ENCODE measurements at places on chromosomes 3 and 15.
A peak's percentile ranks its signal among the peaks of the same experiment; 100 is the strongest.

DNA sequence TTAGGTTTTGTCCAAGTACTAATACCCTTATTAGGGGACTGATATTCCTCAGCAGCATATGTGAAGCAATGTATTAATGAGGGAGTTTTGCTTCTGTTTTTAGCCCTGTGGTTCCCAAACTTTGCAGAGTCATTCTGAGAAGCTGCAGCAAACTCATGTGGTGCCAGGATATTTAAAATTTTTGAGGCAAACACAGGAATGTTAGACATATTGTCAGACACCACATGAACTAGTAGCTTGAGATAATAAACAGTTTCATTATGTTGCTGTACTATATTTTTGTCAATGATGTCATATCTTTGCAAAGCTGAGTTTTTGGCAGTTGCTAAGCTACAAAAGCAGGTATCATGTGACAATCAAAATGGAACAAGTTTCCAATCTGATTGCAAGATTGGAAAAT, 36.6 kb downstream of the ATP6V1A start:
- DNase-seq: peak; percentile 7

- peak; percentile 66 for DNase-seq
These were observed 17.0 kb upstream of the ANO10 start for GRCh38 chr3:43638594-43639447.

DNA sequence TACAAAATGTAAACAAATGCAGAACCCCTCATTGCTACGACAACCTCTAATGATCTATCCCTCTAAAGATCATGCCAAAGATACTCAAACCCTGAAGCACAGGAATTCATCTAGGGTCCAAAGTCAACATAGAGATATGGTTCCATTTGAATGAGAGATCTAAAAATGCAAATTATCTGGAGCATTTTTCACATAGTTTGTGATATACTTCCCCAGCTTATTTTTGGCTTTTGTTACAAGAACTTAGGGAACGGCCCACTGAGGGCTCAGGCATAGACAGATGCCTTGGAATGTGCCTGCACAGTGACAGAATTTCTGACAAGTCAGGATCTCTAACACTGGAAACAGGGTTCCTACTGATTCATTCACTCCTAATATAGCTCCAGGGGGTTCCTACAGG, 258.9 kb upstream of the THBS1 start:
- DNase-seq: no peak

GRCh38 chr15:42734076-42734672, 2.8 kb downstream of the CDAN1 start:
- no peak for DNase-seq

DNA sequence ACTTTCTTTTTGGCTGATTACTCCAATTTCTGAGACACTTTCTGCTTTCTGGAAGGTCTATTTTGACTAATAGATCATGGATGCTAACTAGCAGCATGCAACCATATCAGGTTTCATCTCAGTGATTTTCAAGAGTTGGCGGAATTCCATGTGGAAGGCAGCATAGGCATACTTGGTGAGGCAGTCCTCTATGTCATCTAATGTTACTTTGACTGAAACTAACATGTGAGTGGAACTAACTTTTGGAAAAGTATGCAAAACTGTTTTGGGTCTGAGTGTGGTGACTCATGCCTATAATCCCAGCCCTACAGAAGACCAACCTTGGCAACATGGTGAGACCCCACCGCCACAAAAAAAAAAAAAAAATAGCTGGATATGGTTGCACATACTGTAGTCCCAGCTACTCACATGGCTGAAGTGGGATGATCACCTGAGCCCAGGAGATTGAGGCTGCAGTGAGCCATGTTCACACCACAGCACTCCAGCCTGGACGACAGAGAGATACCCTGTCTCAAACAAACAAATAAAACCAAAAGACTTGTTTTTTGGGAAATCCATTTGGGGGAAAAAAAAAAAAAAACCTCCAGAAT, 1033.7 kb downstream of the ROBO1 start:
- DNase-seq: peak; percentile 24

DNA sequence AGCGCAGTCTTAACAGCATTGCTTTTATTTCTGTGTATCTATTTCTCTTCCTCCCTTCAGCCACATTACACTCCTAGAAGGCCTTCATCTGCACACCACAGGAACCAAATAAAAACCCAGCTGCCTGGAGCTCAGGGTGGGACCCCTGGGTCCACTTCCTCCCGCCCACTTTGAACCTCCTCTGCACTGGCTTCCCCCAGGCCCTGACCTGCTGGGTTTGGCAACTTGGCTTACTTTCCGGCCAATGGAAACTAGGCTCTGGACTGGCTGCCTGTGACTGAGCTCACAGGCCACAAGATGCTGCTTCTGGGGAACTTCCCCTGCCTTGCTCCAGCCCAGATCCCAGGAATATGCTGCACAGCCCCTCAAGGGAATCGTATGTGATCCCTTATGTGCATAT, 89.8 kb downstream of the SEMA5B start:
- no peak for DNase-seq

DNA sequence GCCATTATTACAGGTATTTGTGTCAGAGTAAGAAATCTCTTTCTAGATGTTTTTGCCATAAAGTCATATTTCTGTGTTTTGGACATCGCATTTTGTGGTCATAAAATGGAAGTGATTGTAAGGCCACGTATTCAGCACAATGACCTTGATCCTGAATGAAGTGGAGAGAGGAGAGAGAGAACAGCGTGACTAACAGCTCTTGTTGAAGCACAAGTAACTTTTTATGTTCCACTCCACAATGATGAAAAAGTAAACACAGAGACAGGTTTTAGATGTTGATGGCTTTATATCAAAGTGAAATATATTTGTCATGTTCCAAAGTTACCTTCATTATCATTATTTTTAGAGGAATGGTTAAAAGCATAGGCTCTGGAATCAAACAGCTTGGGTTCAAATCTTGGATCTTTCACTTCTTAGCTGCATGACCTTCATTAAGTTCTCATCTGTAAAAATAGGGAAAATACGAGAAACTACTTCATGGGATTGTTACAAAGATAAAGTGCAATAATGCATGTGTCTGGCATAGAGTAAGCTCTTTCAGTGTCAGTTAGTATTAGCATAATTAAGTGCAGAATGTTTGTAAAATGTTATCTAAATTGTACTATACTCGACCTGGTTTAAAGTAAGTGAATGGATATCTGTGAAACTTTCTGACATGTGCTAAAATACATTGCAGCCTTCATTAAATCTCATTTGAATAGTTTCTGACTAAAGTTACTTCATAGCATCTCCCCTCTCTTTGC, 341.5 kb upstream of the DNAJC19 start:
- peak; percentile 43 for DNase-seq
